ENCODE measurements at places on chromosomes 16 and 17.
A peak's percentile ranks its signal among the peaks of the same experiment; 100 is the strongest.

DNA sequence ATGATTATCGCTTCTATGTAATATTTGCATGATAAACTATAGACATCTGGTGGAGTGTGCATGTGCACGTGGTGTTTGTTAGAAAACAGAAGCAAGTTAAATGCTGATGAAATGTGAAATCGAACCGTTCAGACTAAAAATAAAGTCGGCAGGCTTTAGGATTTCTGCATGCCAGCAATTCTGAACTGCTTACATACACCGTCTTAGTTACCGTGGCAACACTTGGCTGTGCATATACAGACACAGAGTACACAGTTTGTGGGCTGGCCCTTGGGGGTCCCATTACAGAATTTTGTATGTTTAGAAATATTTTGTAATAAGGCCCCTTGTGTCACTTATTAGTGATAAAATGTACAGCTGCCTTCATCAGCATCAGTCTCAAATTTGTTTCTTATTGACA, 605.5 kb downstream of the RBFOX1 start:
- no peak for DNase-seq

DNA sequence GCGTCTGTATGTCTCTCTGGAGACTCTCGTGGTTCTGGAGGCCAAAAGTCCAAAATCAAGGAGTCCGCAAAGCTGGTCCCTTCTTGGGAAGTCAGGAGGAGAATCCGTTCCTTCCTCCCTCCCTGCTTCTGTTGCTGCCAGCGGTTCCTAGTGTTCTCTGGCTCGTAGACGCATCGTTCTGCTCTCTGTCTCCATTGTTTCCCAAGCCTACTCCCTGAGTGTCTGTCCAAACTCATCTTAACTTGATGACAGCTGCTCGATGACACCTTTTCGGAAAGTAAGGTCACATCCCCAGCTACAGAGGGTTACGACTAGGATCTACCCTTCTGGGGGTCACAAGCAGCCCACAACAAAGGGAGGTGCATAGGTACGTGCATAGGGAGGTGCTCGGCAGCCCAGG, 80.7 kb upstream of the FOXF1 start:
- no peak for DNase-seq

- peak; percentile 77 for DNase-seq
Measured at GRCh38 chr17:75845058-75845711, 981 bp upstream of the UNC13D start.

GRCh38 chr17:36107660-36108059, 4.0 kb downstream of the CCL4 start:
- DNase-seq: no peak

DNA sequence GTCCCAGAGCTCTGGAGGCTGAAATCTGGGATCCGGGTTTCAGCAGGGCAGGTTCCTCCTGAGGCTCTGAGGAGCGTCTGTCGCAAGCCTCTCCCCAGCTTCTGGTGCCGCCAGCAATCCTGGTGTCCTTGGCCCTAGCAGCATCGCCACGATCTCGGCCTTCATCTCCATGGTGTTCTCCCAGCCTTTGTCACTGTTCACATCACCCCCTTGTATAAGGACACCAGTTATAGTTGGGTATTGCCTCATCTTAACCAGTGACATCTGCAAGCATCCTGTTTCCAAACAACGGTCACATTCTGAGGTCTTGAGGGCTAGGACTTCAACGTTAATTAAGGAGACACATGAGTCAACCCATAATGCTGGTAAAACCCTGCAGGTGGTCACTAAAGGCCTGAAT, 2.8 kb upstream of the PPP1R27 start:
- DNase-seq: no peak

GRCh38 chr16:81374550-81374949, 59.8 kb downstream of the GAN start:
- DNase-seq: no peak

GRCh38 chr17:70582777-70583176, 413.4 kb downstream of the KCNJ2 start:
- no peak for DNase-seq

GRCh38 chr16:82541103-82541502, 85.7 kb upstream of the CDH13 start:
- no peak for DNase-seq

- DNase-seq: no peak
Measured at GRCh38 chr17:46056800-46057304, 57.8 kb downstream of the STH start.

DNA sequence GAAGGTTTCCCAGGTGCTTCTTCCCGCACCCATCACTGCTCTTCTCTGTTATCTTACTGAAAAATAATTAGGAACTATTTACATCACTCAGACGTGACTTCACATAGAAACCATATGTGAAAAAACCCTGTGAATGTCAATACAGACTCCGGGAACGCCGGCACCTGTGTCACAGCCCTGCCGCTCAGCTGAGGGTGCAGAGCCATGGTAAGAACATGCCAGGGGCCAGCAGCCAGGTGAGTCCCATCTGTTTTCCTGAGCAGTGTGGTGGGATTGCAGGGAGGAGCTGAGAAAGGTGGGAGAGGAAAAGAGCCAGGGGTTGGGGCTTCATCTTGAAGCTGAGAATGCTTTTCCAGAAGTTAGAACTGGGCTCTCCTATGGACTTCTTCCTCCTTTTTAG, 13.7 kb downstream of the FOXF1 start:
- DNase-seq: no peak

DNA sequence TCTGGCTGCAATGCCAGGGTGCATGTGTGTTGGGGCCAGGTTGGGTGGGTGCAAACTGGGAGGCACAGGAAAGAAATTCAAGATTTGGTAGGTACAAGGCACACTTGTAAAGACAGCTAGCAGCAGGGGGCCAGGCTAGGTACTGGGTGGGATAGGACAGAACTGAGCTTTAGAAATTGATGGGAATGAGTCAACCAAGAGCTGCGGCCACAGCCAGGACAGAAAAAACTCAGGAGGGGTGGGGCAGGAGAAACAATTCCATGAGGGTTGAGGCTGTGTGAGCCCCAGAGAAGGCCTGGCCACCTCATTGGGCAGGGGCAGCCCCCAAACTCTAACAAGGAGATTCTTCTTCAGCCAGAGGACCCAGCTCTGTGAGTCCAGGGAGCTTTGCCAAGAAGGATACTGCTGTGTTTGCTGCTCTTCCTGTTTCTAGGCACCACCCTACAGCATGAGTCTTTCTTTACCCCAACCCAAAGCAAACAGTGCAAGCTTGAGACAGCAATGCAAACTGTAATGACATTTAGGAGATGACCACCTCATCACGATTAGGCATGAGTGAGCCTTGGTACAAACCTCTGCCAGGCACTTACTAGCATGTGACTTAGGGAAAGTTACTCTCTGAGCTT, 21.3 kb upstream of the CCDC182 start:
- no peak for DNase-seq

GRCh38 chr17:38419508-38419981, 8.7 kb upstream of the ARHGAP23 start:
- DNase-seq: no peak

DNA sequence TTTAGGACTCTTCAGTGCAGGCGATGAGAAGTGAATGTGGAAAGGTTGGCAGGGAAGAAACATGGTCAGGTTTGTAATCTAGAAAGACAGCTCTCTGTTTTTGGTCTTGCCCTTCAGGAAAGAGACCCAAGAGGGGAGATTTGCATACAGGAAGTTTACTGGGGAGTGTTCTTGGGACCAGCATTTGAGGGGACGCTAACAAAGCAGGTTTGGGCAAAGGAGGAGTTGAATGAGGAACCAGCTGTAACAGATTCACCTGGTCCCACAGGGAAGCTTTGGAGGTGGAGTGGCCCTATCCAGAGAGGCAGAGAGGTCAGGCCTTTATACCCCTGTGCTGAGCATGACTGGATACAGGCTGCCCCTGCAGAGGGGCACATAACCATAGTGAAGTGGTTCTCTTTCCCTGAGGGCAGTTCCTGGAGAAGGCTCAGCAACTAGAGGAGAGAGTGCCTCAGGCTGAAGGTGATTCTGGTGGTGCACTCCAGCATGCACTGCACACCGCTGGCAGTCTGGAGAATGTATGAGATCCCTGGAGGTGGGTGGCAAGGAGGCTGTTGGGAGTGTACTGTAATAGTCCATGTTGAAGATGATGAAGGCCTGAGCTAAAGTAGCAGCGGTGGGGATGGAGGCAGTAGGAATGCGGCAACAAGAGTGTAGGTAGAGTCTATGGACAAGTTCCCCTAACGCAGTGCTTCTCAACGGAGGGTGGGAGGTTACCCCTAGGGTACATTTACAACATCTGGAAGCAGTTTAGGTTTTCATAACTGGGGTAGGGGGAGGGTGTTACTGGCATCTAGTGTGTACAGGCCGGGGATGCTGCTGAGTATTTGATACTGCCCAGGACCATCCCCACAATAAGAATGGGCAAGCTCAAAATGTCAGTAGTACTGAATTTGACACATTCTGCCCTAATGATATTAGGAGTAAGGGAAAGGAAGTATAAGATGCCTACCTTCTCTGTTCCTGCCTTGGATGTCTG, 37.2 kb downstream of the MAP2K6 start:
- no peak for DNase-seq

GRCh38 chr17:43721537-43722268, 36.9 kb downstream of the SOST start:
- DNase-seq: no peak

GRCh38 chr17:58334256-58334655, 5.7 kb upstream of the TSPOAP1 start:
- DNase-seq: no peak

DNA sequence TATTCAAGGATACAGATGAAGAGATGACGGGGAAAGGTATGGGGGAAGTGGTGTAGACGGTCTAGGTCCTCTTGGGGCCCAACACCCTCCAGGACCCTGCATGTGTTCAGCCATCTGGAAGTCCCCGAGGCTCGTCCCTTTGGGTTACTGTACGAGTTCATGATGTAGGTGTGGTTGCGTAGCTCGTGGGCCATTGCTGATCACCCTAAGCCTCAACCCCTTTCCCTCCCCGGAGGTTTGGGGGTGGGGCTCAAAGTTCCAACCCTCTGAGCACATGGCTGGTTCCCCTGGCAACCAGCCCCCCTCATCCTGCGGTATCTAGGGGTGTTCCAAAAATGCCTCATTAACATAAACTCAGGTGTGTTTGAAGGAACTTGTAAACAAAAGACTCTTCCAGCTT, 98.8 kb upstream of the METRNL start:
- no peak for DNase-seq

- DNase-seq: no peak
Measured at GRCh38 chr16:3822366-3823045, 58.0 kb downstream of the CREBBP start.

DNA sequence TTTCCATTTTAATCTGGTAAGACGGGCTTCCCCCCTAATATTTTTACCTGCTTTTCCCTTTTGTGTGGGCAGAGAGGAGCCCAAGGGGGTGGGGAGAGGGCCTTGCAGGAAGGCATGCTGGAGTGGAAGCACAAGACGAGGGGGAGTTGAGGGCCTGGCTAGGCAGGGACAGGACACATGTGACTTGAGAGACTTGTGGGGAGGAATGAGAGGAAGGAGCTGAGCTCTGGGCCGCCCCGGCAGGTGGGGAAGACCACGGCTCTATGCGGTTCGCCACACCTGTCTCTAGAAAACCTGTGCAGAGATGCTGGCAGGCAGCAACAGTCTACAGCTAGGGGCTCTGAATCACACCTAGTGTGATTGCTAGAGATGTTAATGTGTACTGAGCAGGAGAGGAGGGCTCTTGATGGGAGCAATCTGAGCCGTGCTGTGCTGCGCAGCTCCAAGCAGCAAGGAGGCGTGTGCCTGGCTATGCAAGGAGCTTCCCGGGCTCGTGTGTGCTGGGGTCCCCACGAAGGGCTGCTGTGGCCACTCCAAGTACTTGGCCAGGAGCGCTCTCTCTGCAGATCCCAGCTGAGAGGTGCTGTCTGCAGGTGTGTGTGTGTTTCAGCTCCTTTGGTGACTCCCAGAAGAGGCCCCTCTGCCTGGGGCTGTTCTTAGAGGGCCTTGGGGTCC, 50.2 kb downstream of the PDPK1 start:
- DNase-seq: no peak

- no peak for DNase-seq
Measured at GRCh38 chr16:55056585-55057401, 126.1 kb downstream of the IRX5 start.

GRCh38 chr17:57282296-57282695, 26.0 kb downstream of the MSI2 start:
- no peak for DNase-seq

DNA sequence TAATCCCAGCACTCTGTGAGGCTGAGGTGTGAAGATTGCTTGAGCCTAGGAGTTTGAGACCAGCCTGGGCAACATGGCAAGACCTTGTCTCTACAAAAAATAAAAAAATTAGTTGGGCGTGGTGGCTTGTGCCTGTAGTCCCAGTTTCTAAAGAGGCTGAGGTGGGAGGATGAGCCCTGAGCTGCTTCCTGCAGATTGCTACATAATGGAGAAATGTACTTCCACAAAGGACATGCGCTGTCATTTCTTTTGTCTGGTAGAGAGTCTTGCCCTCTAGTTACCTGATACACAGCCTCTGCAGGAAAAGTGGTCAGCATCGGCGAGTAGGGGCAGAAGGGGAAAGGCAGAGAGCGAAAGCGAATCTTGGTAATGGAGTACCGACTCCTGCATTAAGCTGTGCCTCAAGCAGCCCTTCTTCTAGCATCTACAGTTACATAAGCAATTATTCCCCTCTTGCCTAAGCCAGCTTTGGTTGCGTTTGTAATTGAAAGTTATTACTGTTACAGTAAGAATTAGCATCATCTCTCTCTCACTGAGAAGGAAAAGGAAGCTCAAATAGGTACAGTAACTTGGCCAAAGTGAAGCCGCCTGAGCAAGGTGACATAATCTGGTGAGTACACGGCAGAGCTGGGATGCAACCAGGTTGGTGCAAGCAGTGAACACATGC, 18.5 kb upstream of the GGA2 start:
- no peak for DNase-seq

DNA sequence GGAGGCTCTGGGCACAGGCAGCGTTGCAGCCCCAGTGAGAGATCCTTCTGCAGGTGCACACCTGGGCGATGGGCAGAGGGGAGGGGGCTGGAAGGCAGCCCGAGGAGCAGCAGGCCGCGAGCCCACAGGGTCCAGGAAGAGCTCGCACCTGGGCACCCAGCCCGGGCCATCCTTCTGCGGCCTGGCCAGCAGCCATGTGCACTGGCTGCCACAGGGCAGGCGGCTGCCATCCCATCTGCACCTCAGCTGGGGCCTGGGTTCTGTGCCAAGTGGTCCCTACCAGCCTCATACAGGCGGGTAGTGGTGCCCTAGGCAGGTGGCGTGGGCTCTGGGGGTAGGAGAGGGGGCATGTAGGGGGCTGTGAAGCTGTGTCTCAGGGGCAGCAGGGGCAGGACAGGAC, 197.2 kb downstream of the RBFOX3 start:
- no peak for DNase-seq

DNA sequence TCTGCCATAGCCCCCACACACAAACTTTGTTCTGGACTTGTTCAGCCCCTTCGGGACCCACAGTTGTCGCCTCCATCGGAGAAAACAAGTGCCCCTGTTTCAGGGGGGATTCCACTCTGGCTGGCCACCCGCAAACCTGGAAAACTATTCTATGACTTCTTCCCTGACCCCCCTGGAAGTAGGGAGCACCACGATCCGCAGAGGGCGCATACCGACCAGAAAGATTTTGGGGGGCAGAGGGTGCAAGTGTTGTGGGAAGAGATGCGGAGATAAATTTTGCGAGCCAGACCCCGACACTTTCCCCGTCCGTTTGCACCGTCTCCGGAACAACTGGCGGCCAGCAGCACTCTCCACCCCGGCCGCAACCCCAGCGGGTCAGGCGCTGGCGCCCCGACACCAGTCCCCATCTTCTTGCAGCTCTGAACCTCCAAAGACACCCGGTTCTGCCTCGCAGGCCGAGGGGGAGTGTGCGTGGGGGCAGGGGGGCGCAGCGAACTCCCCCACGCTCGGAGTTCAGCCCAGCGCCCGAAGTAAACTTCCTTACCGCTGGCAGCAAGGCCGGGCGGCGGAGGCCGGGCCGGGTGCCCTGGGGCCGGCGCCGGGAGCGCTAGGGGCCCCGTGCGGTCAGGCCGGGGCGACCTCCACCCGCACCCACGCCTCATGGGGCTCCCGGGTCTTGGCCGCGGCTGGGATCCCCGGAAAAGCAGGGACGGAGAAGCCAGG, 744 bp downstream of the SALL1 start:
- DNase-seq: no peak
